Right lobe of liver (tissue), 6 donors: ENCODE measurements at places on chromosomes 2 and 18. TPM values are rescaled to one million over a fixed set of nuclear protein-coding genes. Genes with fewer than 3 reads are reported as not detected.
A peak's percentile ranks its signal among the peaks of the same experiment; 100 is the strongest.

DNA sequence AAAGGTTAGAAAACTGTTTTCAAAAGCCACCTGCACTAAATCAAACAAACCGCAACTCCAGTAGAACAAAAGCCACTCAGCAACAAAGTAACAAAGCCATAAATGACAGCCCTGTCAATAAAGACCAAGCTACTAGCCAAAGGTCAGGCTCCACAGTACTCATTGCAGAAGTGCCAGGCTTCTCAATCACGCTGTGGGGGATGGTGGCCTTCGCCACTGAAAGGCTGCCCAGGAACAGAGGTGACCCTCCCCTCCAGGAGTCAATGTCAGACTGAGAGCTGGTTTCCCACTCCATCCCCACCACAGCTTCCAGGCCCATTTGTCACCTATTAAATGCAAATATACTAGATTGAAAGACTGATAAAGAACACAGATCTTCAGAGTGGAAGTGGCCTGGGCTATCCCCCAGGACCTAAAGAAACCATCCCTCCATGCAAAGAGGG lies 5.9 kb downstream of the ATP8B1 start:
- peak overlapping the region; percentile 49 for H3K27ac ChIP-seq
- no peaks in the 10 kb centered on the region for H3K27me3 ChIP-seq
- H3K36me3 ChIP-seq = no peaks in the 10 kb centered on the region
- peaks cover 31% of the 10 kb centered on the region for H3K4me1 ChIP-seq

The FAM110C gene
- total RNA-seq = 17.8 TPM

DNA sequence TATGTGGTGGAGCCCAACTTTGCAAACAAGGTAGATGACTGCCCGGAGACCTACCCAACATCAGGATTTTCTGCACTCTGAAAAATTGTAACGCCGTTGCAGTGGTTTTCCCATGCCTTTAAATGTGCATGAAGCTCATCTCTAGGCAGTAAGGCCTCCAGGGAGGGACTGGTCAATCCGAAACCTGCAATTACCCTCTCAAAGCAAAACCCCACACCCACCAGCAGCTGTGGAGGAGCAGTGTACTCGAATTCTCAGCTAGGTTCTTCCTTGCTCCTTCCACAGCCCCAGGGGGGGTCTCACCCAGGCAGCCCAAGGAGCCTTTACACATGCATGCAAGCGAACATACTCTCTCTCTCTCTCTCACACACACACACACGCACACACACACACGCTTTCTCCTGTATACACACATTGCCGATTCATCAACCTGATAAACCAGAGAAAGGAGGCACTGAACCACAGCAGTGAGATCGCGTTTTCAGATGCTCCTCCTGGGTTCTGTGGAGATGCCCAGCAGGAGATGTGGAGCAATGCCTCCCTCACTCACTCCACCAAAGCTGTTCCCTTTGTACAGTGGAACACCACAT lies 109.2 kb downstream of the VIT start:
- no peaks in the 10 kb centered on the region for H3K36me3 ChIP-seq
- no peaks in the 10 kb centered on the region for H3K4me1 ChIP-seq
- no peaks in the 10 kb centered on the region for H3K27me3 ChIP-seq

The TCF23 gene
- not detected for total RNA-seq

The RPRM gene
- total RNA-seq = not detected

The CNDP1 gene
- total RNA-seq = 14.9 TPM

GRCh38 chr2:173568054-173568453 lies 213.4 kb downstream of the CDCA7 start:
- H3K4me1 ChIP-seq = no peaks in the 10 kb centered on the region
- H3K36me3 ChIP-seq = no peaks in the 10 kb centered on the region
- H3K4me3 ChIP-seq = no peak overlapping the region
- H3K27me3 ChIP-seq = no peaks in the 10 kb centered on the region
